ENCODE measurements at places on chromosomes 6 and 20. TPM values are rescaled to one million over a fixed set of nuclear protein-coding genes. Genes with fewer than 3 reads are reported as not detected.

TBXT gene
- total RNA-seq: not detected

RAD21L1 gene
- total RNA-seq: not detected

HUS1B gene
- 1.9 TPM for total RNA-seq

DDAH2 gene
- total RNA-seq: 33.3 TPM

LAMA5 gene
- 433 TPM for total RNA-seq

TSPYL1 gene
- total RNA-seq: 118 TPM

NAPB gene
- 14.6 TPM for total RNA-seq

VSX1 gene
- not detected for total RNA-seq

MRPS10 gene
- total RNA-seq: 39.0 TPM

SMOC2 gene
- total RNA-seq: 26.1 TPM

CLDN20 gene
- total RNA-seq: not detected

KCNS1 gene
- total RNA-seq: 0.86 TPM

DNA sequence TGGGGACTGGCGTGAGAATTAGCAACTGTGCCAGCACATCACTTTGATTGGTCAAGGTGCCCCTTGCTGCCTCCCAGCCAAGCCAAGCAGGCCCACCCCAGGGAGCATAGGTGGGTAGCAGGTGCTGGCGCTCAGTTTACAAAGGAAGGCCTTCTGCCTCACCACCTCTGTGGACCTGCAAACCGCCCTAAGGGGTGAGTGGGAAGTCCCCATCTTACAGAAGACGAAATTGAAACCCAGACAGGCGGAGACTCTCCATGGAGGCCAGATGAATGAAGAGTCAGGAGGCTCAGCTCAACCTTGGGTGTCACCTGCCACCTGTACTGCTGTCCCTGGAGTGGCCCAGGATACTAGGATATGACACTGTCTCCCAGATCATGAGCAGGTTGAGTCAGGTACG lies 21.5 kb upstream of the MAS1L start:
- peak; percentile 15 for DNase-seq

- DNase-seq: no peak
Observed at GRCh38 chr6:161890832-161891297, 617.0 kb upstream of the AGPAT4 start.

GRCh38 chr20:31720486-31721407 lies 1.9 kb downstream of the BCL2L1 start:
- DNase-seq: no peak

GRCh38 chr6:39156801-39157200 lies 41.8 kb upstream of the SAYSD1 start:
- no peak for DNase-seq

GRCh38 chr6:16956361-16956760 lies 145.5 kb upstream of the STMND1 start:
- DNase-seq: no peak

DNA sequence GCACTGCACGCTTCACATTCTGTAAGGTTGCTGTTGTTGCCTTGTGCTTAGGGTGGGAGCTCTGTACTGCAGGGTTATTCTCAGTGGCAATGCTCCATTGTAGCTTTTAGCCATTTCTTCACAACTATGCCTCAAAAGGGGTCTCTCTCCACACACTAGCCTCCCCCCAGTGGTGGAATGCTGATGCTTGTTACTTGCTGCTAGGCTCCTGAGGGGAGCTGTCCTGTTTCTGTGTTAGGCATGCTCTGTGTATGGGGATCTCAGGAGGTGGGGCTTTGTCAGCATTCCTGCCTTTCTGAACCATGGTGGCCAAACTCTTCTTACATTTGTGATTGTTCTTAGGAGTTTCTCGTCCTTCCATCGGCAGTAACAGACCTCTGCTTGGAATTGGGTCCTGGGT lies 18.8 kb downstream of the TMEM170B start:
- DNase-seq: no peak

DNA sequence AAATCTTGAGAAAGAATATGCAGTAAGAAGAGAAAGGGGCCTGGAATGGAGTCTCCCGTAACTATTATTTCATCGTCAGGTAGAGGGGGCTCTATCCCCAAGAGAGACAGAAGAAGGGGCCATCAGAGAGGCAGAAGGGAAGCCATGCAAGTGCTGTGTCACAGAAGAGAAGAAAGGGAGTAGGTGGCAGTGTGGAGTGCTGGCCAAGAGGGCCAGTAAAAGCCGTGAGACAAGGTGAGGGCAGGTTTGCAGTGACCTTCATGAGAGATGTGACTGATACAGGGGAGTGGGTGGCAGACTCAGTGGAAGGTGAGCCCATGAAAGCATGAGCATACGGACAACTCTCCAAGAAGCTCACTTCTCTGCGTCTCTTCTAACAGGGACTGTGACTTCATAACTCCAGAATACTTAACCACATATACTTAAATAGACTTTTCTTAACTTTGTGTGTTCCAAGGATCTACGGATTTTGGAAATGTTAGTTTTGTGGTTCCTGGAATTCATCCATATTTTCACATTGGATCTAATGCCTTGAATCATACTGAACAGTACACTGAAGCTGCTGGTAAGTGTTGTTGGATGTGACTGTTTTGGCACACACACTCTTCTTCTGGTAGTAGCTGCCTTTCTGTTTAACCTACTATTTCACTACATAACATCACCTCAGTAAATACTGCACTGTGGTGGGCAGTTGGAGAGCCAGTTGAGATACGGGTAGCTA lies 15.6 kb downstream of the PM20D2 start:
- no peak for DNase-seq

DNA sequence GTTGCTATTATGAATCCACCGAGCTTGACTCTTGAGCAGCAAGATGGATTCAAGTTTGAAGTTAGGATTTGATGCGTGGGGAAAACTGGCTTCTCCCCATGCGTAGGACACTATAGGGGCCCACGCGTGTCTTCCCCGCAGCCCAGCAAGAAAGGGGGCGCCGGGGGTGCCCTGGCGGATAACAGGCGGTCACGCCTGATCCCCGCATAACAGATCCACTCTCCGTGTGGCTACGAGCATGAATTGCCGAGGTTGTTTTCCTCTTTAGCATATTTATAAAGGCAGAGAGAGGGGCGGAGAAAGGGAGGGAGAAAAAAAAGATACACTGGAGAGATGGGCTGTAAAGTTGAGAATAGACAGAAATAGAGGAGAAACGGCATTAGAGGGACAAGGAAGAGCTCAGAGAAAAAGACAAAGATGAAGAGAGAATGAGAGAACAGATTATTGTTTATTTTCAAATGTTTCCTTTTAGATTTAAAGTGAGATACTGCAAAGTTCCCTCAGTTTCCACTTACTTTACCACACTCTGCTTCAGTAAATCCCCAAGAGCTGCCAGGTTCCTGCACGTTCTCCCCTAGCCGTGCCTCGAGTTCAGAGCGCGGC lies 32.0 kb downstream of the TFAP2A start:
- DNase-seq: no peak

DNA sequence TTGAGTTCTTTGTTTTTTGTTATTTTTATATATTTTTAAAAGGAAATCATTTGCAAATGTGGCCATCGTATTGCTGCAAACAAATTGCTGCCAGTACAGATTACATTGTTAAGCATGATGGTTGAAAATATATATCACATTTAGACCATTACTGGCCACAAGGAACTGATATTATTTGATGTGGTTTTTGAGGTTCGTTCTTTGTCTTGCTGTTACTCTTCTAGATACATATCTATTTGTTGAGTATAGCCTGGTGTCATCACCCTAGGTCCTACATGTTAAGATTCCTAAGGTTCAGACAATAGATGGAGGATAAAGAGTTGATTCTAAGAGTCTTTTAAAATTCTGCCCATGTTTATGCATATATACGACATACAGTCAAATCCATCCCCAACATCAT lies 306.0 kb downstream of the FARS2 start:
- no peak for DNase-seq

DNA sequence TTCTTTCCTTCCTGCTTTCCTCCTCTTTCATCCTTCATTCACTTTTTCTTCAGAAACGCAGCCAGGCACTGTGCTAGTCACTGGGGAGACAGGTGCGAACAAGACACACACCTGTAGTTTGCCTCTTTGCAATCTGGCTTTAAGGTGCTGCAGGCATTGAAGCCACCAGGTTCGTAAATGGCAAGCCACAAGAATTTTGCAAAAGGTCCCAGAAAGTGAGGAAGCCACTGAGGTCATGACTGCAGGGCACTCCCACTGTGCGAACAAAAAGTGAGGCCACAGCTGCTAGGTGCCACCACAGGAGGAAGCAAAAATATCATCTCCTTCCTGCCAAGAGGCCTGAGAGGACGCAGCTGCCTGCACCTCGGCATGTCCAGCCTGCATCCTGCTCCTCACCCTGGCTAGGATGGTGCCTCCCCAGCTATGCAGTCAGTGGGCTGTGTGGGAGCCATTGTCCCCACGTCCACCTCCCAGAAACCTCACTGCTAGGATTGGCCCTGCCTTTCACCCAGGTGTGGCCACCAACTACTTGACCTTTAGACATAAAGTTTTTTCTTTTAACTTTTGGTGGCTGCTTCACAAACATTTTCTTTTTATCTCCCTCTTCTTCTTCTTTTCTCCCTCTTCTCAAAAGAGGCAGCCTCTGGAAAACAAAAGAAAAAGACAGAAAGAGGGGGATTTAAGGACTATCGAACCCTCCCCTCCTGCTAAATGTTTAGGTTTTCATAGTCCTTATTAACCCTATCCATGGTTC lies 230.8 kb downstream of the BCAS1 start:
- DNase-seq: no peak

DNA sequence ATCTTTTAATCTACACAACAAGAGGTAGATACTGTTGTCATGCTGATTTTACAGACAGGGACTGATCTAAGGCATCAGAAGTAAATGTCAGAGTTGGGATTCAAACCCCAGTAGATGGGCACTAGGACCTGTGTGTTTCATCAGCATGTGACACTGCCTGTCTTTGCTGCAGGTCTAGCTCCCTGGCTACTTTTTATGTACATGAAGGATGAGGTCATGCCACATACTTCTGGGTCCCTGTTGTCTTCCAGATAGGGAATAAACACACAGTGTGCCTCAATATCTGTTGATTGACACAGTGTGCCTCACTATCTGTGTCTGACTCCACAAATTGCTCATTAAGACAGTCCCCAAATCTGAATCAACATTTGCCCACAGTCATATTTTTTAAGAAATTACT lies 106.9 kb downstream of the TFAP2B start:
- no peak for DNase-seq

DNA sequence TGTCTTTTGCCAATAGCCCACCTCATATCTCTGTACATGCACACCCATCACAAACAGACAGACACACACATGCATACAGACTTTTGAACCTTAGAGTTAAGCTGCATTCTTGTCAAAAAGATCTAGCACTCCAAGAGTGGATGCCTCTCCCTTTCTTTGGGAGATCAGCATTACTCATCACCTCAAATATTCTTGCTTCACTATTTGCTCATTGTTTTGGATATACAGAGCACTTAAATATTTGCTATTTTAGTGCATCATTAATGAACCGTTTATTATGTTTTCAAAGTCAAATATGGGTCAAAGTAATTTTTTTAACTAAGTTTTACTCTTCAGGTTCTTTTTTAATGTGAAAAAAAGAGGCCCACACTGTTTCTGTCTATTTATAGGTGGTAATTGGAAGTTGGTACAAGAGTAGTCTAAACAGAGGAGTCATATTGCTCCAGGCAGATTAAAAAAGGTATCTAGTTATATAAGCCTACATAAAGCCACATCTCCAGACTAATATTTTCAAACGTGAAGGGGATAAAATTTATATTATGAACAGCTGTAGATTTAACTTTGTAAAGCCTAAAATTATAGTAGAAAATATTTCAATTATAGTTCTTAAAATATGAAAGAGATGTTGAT lies 102.6 kb downstream of the FLRT3 start:
- DNase-seq: no peak

Measured in ureter (tissue), 1 donor.